Stimulated activated CD4-positive, alpha-beta T cell treated with anti-CD3 and anti-CD28 coated beads, Interleukin-4, amount 100 ng/mL, for 1 hour (primary cell): ENCODE measurements at places on chromosomes 11 and 22.

DNA sequence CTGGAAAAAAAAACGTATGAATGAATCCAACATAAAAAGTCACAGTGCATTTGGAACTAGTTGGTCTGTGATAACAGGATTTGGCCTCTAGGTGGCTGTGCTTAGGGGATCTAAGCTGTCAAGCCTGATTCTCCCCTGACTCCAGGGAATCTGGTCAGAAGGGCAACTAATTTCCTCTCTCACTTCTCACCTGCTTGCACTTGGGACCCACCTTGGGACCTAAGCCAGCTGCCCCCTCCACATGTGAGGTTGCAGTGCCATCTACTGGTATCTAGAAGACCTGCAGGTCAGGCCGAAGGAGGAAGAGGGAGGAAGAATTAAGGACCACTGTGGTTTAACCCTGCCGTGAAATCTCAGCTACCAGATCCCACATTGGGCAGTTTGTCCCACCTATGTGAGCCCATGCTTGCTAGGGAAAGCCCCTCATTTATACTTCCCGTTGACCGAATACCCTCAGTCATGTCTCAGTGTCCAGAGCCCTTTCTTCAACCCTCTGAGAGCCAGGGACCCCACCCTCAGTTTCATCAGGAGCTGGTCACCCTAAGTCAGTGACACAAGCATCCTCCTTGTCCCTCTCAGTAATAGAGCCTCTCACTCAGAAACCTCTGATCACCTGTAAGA lies 33.2 kb upstream of the CAVIN3 start:
- peak; percentile 38 for DNase-seq

DNA sequence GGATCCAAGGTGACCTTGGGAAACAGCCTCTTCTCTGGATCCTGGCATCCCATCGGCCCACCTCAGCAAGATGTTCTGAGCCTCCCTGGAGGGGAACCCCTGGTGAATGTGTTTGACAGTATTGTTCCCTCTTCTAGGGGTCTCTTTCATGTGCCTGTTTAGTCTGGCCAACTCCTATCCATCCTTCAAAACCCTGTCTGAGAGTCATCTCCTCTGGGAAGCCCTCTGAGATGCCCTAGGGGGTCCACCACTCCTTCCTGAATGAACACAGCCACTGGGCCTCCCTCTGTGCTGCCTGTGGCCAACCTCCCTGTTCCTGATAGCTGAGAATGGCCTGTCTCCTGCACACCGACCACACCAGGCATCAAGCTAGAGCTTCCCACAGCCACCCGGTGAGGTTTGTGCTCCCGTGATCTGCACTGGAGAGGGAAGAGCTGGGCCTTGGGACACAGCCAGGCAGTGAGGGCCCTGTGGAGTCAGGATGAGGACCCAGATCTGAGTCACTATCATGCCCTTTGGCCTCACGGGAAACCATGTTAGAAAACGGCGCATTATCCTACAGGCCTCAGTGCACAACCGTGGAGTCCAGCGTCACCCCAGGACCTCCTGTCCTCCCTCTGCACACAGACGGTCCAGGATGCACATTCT lies 8.8 kb downstream of the WNT7B start:
- DNase-seq: no peak

GRCh38 chr11:87778357-87778756 lies 396.9 kb downstream of the RAB38 start:
- no peak for DNase-seq

DNA sequence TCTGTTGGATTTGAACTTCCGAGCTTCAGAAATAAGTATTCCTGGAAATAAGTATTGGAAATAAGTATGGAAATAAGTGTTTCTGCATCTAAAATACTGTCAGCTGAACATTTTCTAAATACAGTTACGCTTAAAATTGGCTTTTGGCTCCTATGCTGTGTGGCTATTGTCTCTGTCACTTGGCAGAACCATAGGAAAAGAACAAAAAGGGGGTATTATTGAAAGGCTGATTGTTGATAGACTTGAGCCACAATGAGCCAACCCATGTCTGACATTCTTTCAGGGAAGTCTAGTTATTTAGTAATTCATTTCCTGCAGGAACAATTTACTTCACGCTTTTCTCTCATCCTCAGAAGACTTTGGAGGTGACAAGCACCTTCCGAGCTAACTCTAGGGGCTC lies 32.5 kb upstream of the LARGE1 start:
- DNase-seq: no peak

DNA sequence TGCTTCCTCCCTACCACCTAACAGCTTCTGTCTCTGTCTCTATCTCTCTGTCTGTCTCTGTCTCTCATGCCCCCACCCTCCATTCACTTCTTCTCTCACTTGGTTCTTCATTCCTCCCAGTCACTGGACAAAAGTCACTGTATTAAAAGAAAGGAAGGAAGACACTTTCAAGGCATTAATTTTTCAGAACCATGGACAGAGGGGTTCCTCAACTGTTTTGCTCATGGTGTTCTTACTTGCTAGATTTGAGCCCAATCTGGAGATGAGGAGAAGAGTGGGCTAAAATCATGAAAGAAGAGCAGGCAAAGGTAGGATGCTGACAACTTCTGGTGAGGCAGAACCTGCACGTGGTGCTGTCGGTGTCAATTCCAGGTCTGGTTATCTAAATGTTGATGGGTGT lies 116.7 kb upstream of the LARGE1 start:
- DNase-seq: no peak

DNA sequence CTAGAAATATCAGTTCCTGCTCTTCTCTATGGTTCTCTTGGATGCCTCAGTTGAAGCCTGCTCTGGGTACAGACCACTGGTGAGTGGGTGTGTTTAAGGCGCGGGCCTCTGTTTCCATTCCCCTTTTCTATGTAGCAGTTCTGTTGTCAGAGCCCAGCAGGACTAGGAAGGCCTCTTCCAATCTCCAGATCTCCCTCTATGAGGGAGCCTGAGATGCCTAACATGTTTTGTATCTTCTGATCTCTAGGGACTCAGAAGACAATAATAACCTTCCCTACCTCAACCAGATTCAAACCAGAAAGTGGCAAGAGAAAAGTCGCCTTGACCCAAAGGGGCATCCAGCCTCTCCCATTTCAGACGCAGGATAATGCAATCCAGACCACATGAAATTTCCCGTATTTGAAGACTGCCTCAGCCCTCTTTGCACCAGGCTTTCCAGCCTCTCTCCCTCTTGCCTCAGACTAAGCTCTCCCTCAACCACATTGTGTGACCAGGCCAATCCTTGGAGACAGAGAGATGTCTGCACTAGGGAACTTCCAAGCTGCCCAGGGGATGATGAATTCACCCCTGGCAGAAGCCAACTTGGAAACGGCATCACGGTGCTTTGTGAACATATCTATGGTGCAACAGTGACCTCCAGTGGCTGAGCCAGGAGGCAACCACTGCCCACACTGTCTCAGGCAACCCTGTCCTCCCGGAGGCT lies 150.1 kb upstream of the UBASH3B start:
- DNase-seq: peak; percentile 40

GRCh38 chr22:19466126-19466716 lies 12.8 kb downstream of the UFD1 start:
- DNase-seq: no peak

GRCh38 chr11:19419808-19420207 lies 179.1 kb upstream of the E2F8 start:
- DNase-seq: no peak

GRCh38 chr11:83694191-83694910 lies 408.2 kb upstream of the CCDC90B start:
- no peak for DNase-seq

GRCh38 chr11:95674657-95675358 lies 114.8 kb downstream of the FAM76B start:
- DNase-seq: peak; percentile 17

DNA sequence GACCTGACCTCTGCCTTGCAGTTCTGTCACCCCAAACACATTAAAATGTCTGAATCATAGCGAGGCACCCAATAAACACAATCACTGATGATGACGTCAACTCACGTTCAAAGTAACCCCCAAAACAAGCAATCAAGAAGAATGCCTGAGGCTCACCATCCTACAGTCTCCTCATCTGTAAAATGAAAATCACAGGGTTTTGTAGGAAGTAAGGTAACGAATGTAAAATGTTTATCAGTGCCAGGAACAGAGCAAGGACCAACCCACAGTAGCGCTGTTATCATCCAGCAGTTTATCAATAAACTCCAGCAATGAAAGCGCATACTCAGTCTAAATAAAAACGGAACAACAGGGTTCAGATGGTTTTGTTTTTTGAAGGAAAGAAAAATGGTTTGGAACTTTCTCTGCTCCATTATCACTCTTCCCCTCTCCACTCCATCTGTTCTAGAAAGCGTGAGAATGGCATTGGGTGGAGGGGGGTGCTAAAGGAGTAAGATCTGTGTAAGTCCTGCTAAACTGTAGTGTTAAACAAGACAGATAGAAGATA lies 110.5 kb downstream of the MICAL3 start:
- no peak for DNase-seq

GRCh38 chr11:721247-721740 lies 15.3 kb downstream of the EPS8L2 start:
- DNase-seq: no peak

DNA sequence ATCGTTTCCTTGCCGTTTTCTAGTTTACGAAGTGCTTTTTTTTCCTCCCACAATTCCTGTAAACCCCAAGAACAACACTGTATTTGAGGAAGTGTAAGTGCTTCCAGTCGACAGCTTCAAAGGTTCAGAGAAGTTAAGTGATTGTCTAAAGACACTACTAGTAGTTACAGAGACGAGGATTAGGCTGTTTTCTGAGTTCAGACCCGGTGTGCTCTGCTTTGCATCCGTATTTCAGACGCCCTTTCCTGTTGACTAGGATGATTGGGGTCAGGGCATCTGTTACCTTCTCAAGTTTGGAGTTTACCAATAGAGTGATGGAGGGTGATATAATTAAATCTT lies 430 bp downstream of the CLP1 start:
- DNase-seq: no peak

DNA sequence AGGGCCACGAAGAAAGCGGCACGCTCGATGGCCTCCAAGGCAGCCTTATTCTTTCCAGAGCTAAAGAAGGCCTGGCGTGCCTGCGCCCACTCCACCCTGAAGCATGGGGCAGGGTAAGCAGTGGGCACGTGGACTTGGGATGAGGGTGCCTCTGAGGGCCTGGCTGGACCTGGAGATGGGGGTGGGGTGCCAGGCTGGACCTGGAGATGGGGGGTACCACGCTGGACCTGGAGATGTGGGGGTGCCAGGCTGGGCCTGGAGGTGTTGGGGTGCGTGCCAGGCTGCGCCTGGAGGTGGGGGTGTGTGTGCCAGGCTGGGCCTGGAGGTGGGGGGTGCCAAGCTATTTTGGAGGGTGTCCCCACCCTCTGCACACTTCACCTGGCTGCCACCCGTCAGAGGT lies 5.3 kb downstream of the CPT1B start:
- no peak for DNase-seq

DNA sequence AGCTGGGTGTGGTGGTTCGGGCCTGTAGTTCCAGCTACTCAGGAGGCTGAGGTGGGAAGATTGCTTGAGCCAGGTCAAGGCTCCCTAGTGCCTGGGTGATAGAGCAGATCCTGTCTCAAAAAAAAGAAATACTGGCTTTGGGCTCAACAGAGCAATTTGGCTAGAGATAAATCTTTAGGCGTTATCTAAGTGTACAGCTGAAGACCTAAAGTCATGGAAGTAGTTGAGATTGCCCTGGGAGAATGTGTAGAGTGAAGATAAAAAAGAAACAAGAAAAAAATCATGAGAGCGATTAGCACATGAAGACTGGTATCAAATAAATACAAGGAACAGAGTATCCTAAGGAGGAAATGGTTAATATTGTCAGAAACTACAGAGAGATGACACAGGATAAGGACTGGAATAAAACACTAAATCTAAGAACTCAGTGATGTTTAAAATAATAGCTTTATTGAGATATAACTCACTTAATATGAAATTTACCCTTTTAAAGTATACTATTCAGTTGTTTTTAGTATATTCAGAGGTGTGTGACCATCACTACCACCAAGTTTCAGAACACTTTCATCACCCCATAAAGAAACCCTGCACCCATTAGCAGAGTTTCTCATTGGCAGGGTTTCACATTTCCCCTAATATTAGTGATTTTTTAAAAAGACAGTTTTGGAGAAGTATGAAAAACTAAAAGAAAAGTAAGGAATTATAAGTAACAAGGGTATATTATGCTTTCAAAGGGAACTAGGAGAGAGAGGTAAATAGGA lies 20.7 kb downstream of the PIK3C2A start:
- no peak for DNase-seq

DNA sequence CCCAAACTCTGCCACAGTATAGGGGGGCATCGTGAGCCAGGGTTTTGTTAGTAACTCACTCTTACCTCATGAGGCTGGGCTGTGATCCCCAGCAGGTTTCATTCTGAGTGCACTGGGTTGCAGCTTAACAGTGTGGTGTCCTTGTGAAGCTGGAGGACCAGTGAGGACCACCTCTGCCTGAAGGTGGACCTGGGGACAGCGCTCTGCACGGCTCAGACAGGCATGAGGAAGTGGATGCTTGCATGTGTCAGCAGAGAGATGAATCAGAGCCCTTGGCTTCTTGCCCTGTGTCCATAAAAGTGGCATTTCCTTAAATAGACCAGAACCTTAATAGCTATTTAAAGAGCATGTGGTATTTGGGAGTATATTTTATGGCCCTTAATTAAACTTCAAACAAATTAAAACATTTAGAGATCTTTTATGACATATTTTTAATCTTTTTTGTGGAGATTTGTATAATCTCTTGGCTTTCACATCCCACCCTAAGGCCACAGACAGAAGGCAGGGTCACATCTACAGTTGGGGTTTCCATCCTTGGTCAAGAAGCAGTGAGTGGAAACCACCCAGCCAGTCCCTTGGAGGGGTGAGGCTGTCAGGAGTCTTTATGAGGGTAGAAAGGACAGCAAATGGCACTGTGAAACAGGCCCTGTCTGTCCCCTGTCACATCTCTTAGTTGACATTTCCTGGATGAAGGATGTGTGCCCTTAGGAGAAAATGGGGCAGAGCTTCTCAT lies 24.8 kb upstream of the ADORA2A start:
- no peak for DNase-seq

GRCh38 chr22:44823806-44824205 lies 71.4 kb downstream of the ARHGAP8 start:
- DNase-seq: no peak
